ENCODE measurements at places on chromosomes 3 and 15.

DNA sequence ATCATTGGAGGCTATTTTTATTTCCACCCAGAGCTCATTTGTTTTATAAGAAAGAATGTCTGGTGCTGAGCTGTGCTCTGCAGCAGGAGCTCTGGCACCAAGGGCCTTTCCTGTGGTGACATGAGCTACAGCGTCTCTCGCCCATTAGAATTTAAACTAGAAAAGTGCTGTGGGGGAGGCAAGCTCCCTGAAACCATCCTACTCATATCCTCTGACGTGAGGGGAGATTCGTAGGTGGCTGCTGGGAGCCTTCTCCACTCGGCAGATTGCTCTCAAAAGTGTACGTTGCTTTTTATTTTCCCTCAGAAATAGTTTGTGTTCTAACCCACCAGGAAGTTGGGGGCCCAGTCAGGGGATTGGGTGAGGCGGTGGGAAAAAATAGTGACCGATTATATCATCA, 76.3 kb upstream of the ARHGEF3 start:
- DNase-seq = peak; percentile 42

GRCh38 chr3:111862974-111863373, 3.9 kb downstream of the PHLDB2 start:
- no peak for DNase-seq

GRCh38 chr3:197038679-197039462, 9.3 kb upstream of the MELTF start:
- DNase-seq = no peak

GRCh38 chr3:40649346-40649745, 124.6 kb downstream of the ZNF621 start:
- no peak for DNase-seq

DNA sequence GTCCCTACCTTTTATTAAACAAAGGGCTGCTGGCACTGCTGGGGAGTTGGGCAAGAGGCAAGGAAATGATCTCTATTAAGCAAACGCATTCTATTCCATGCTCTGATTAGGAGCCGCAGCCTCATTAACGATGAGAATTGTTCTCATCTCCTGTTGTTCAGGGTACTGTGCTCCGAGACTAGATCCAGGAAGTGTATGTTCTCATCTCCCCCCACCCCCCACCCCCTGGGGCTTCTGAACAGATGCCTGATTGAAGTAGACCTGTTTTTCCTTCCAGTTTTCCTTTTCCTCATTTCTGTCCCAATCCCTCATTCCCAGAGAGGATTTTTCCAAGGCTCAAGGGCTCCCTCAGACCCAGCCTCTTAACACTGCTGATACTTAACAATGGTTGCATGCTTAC, 81.6 kb upstream of the FEZF2 start:
- no peak for DNase-seq

GRCh38 chr3:170204023-170204472, 18.2 kb upstream of the PRKCI start:
- DNase-seq = no peak

GRCh38 chr3:195263193-195263924, 7.6 kb downstream of the XXYLT1 start:
- no peak for DNase-seq

DNA sequence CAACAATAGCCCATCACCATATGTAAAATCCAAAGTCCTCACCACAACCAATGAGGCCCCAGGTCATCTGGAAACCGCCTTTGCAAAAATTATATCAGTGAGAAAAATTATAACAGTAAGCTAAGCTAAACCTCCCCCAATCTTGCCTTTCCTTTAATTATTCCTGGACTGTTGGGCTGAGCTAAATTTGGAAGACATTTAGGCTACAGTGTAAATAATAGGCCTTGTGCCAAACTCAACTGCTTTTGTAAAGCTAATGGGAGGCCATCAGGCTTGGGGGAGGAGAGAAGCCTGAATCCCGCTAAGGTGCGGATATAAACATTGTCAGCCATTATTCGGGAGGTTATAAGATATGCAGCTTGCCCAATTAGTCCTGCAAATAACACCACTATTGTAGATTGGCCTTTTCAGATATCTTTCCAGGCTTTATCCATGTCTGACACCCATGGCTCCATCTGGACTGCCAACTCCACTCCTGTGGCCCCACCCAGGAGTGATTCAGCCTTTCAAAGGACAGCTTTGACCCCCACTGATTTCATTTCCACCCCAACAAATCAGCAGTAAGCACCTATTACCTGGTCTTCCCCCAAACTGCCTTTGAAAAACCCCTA, 53.0 kb upstream of the CA12 start:
- DNase-seq = no peak

DNA sequence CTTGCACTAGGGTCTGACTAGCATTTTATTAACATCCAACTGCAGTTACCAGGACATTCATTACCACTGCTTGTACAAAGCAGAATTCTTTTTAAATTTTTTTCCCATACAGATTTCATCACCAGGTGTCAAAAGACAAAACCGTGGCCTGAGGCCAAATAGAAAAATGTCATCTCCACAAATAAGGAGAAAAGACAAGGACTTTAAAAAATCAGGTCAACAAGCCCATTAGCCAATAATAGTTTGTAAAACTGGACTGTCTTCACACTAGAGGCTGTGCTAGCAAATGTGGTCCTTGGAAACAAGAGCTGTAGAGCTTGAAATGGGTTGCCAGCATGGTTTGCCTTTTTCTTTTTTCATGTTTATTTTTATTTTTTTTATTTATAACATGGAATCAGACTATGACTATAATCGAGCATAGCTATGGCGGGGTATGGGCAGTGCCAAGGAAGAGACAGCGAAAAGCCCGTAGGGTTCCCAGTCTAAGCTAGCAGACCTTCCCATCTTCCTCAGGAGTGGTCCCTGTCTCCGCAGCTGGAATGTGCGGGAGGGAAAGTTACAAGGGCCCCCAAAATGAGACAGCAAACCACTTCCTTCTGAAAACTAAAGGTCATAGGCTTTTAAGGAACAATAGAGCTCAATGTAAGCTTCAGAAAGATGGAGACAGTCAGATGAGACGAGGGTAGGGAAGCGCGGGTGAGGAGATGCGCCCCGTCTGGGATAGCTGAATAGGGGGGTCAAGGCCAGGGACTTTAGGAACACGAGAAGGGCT, 1.5 kb downstream of the PTPN9 start:
- DNase-seq = no peak

DNA sequence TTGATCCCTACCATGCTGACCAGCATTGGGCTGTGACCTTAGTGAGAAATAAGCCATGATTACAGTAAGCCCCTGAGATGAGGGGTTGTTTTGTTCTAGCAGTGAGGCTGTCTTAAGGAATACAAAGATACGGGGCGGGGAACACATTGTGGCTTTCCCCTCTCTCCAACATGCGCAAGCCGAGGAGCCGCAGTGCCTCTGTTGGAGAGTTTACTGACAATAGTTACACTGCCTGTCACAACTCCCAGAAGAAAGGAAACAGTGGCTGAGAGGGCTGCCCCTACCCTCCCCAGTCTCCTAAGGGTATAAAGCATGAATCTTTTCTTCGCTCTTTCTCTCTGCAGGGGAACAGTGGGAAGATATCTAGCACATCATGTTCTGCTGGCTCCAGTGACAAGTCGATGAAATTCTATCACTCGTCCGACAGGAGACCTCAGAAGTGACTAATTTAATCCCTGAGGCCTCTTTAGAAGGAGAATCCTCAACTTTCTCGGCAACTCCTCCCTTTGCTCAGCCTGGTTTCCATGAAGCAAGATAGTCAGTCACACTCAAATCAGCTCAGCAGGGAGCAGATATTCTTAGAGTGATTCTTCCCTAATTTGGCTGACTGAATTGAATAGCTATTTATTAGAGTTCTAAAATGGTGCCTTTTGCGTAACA, 409.0 kb upstream of the PROK2 start:
- DNase-seq = no peak

DNA sequence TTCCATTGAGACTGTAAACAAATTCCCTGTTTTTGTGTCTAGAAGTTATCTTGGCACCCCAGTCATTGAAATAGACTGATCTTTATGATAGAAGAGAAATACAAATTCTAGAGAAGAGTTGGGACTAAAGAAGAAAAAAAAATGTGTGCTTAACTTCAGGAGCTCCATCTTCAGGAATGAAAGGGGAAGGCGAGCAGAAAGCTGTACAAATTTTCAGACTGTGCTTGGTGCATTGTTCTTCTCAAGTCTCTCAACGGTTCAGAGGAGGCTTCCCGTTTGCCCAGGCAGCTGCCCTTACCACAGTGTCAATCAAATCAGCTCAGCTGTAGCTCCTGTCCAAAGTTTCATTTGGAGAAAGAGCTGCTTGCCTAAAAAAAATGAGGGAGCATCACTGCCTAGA, 41.7 kb downstream of the OXSM start:
- DNase-seq = no peak

- DNase-seq = no peak
Observed at GRCh38 chr15:86911022-86911421, 831.4 kb downstream of the AGBL1 start.

DNA sequence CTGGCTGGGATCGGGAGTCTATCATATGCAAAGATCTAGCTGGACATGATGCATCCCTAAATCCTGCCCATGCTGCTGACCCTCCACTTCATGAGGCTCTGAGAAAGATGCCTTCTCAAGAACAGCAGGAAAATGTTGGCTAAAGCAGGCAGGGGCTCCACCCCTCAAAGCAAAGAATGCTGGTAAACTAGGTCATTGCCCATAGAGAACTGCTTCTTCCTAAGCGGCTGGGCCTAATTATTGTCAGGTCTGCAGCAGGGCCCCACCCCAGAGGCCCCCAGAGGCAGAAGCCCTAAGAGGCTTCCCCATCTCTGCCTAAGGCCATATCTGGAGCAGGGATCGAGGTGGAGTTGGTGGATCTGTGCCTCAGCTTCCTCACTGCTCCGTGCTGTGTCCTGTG, 447.4 kb upstream of the PROK2 start:
- no peak for DNase-seq

DNA sequence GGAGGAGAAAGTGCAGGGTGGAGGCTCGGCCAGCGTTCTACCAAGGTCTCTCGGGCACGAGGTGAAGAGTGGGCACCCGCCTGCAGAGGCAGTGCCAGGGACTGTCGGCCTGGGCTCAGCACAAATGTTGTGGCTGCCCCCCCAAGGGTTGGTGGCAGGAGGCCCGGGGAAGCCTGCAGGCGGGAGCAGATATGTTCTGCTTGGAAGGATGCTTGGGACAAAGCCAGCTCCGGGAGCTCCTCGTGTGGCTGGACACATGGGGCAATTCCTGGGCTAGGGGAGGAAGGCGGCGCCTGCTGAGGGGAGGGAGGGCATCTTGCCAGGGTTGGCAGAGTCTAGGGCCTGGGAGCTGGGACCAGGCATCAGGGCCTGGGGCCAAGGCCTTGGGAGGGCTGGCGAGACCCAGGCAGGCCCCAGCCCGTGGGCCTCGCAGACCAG, 30.4 kb upstream of the FBLN2 start:
- DNase-seq = no peak

DNA sequence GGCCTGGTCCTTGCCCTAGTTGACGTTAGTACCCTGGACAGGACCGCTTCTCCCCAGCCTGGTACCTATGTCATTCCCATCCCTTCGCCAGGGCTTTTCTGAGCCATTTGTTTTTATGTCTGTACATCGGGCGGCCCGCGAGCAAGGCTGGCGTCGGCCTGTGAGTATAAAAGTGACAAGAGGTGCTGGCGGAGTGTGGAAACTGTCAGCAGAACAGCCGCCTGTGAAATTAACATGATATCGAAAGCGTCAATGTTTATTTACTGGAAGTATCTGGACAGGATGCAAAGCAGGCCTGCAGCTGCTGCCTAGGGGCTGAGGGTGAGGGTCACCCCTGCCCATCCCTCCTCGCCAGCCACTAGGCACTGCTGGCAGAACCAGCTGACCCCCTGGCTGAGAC, 33.4 kb downstream of the LINGO1 start:
- DNase-seq = no peak

DNA sequence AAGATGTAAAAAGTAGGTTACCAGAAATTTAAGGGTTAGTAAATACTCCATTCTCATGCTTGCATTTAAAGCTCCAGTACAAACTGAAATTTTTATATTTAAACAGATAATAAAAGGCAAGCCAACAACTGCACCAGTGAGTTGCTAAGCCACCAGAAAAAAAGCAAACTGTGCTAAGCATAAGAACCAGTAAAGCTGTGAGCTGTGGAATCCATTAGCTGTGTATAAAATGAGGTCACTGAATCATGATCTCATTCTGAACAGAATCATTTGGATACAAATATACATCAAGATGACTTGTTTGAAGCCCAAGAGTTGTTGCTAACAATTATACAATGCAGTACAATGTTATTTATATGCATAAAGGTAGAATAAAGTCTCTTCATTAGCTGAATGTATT, 1312.2 kb downstream of the SI start:
- no peak for DNase-seq

DNA sequence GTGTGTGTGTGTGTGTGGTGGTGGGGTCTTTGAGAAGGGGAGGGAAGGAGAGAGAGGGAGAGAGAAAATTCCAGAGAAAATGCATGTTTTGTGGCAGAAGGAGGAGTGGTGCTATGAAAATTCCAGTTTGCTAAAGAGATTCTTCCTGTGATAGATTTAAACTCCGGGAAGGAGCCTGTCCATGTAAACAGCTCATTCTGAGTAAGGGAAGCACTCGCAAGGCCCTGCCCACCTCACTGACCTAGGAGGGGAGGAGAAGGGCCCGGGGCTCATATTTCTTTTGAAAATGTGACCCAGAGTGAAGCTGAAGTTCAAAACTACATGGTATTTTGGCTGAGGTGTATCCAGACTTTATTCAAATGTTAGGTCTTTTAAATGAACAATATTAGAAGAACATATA, 41.3 kb downstream of the ADAMTSL3 start:
- no peak for DNase-seq

DNA sequence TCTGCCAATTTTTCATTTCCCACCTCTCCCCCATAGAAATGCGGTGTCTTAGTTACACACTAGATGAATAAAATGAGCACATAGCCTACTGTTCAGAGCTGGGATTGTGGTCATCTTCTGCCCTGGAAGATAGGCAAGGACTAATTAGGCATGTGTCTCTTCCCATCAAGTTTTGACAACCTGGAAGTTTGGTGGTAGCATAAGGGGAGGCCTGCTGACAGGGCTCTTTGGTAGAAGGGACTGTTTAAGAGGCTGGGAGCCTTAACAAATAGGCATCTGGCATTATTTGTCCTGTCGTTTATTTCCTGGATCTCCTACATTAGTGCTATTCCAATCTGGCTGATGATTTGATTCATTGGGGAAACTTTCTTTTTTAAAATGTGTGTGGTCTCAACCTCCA, 512.3 kb downstream of the ZNF385D start:
- no peak for DNase-seq

GRCh38 chr3:177177749-177178221, 19.5 kb downstream of the TBL1XR1 start:
- DNase-seq = no peak

DNA sequence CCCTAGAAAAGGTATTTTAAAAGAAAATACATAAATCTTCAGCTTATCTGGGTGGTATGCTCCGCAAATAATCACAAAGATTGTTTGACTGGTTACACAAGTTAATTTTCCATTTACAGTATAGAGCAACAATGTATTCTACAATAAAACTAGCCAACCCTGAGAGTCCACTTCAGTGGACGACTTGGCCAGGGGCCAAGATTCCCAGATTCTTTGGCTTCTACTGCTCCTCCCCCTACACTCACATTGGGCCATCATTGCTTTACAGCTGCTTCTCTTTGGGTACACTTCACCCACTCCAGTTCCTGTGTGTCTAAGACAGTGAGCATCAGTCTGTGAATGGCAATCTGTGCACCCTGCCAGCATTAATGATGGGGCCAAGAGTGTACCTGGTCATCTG, 17.2 kb upstream of the PRICKLE2 start:
- no peak for DNase-seq
